ENCODE measurements at places on chromosomes 4 and X.

- no peak for DNase-seq
Measured at GRCh38 chr4:42767669-42768068, 110.8 kb upstream of the ATP8A1 start.

- DNase-seq, result no peak
Measured at GRCh38 chr4:113998079-113998478, 18.6 kb upstream of the ARSJ start.

GRCh38 chrX:15315509-15315908 is at the start of gene ASB11:
Gene ASB11, minus strand, starts transcription at chrX:15315640. Its CDS starts 35 bp downstream, at chrX:15315605.
- no peak for DNase-seq

GRCh38 chrX:34918091-34918736 is 24.4 kb upstream of the FAM47B start:
- DNase-seq, result no peak

GRCh38 chr4:22900876-22901275 is 208.1 kb downstream of the GBA3 start:
- no peak for DNase-seq

DNA sequence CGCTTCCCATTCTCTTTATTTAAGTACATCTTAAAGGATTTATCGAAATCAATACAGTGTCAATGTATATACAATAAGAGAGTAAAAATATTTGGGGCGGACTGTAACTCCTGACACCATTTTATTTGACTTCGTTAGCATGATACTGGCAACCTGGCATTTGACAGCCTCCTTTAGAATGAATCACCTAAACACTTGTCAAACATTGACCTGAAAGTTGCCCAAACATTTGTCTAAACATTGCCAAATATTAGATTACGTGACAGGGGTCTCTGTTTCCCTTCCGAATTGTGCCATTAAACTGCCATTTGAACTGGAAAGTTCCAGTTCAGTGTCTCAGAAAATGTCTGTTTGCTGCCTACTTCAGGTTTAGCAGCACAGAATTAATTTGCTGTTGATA is 20.8 kb upstream of the FAM9A start:
- DNase-seq, result no peak

GRCh38 chr4:37562592-37562991 is 123.6 kb downstream of the RELL1 start:
- no peak for DNase-seq

DNA sequence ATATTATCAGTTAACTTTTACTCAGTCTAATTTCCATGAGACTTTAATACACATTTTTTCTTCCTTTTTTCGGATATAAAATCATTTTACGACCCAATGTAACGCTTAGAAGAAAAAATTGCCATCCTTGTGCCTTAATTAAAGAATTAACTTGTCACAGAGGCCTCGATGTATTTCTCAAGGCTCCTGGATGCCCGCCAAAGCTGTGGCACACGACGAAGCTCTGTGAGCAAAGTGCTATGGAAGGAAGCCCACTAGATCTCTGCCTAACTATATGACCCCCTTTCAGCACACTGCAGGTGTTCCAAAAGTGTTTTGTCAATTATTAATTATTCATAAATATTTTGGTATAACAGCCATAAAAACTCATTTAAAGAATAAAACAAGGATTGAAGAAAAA is 54.4 kb downstream of the TAPT1 start:
- DNase-seq, result no peak

DNA sequence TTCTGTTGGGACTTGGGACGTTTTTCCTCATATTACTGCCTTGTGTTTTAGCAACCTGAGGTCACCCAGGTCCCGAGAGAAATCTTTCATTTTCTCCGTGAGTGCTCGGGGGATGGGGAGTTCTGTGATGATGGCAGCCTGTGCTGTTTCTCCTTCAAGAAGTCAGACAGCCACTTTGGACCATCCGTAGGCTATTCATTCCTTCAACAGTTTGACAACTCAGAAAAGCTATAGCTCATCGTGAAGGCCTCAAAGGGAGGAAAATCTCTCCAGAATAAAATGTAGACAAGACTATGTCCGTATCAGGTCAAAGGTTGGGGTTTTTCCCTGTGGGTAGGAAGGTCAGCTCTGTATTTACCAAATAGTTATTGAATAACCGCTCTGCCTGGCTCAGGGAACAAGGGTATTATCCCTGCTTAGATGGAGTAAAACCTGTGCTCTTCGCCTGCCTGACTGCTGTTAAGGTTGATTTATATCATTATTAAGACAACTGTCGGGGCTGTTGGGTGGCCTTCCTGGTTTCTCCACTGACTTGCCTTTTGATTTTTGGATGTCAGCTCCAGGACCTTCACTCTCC is 36.6 kb downstream of the FAM114A1 start:
- DNase-seq, result no peak

DNA sequence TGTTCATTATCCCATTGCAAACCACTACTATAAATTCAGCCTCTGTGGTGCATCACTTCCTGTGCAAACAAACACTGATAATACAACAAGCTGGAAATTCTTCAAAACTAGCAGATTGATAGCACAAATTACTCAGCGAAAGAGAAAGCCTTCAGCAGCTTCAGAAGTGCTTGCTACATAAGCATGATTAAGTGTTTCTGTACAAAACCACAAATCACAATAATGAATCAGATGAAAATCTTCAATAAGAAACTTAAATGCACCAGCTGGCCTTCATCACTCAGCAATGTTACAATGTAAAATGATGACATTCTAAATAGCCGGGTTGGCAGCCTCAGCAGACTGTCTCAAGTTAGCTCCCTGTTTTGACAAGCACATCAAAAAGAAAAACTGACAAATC is 262.2 kb downstream of the SPOCK3 start:
- no peak for DNase-seq

DNA sequence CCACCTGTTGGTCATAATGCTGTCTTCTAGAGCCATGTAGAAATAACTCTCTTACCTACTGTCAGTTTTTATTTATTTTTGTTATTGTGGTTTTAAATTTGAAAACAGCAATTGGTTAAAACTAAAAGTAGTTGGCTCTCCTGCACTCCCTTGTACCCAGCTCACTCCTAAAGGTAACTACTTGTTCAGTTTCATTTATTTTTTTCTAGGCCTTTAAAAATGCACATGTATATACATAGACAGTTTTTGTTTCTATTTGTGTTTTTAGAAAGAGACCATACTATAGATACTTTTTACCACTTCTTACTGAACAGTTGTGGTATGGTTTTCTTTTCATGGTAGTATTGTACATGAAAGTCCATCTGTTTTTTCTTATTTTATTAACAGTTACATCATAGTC is 16.8 kb downstream of the SMAD1 start:
- DNase-seq, result no peak

DNA sequence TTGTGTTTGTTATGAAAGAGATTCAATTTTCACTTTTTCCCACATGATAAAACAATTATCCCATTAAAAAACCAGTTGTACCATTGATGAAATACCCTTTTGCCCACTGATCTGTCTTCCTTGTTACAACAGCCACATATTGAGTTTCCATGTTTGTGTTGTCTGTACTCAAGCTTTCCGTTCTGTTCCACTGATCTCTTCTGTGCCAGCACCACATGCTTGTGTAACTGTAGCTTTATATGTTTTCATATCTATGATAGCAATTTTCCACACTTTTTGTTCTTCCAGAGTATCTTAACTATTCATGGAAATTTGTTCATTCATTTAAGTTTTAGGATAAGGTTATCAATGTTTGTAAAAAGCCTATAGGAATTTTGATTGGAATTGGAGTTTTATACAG is 24.3 kb upstream of the RELL1 start:
- DNase-seq, result no peak
